ENCODE measurements at places on chromosomes 4 and X.

- no peak for DNase-seq
These were observed 56.5 kb downstream of the BMPR1B start for GRCh38 chr4:94814237-94814636.

GRCh38 chrX:47723689-47724088 lies 64.7 kb upstream of the UXT start:
- DNase-seq = no peak

GRCh38 chr4:78312989-78313753 lies 238.4 kb upstream of the ANXA3 start:
- DNase-seq = no peak

DNA sequence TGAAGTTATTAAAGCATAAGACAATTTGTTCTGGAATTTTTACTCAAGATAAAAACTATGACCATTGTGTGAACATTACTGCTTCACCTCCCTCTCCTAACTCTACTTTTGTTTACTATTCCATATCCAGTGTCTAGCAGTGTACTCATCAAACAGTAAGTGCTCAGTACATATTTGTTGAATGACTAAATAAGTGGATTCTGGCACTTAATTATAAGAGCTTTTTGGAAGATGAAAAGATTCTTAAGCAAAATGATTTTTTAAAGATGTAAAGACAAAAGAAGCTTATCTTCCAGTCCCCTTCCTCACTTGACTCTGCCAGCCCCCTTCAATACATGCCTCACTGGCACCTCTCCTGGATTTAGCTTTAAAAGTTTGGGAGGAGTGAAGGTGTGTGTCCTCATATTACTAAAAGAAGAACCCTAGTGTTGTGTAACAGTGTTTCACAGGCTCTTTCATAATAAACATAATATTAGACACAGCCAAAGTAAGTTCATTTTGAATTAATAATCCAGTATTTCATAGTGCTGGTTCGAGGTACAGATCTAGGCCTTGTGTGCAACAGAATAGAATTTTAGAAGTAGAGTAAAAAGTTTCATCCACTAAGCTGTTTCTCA lies 53.0 kb downstream of the GAB1 start:
- no peak for DNase-seq

DNA sequence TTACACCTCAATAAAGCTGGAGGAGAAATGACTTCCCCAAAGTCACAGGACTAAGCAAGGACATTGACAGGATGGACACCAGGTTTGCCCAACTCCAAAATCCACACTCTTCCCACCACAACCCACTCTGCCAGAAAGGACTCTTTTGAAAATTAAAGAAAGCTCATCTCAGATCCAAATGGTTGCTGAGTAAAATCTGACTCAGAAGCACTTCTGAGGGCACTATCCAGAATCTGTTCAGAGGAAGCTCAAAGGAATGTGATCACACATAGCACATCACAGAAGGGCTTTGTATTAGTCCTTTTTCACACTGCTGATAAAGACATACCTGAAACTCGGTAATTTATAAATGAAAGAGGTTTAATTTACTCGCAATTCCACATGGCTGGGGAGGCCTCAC lies 155.5 kb downstream of the RAB28 start:
- no peak for DNase-seq

- DNase-seq = no peak
These were observed 2.3 kb downstream of the TCEAL5 start for GRCh38 chrX:103274284-103274683.

- no peak for DNase-seq
These were observed 53.2 kb downstream of the MGST2 start for GRCh38 chr4:139718833-139719232.

DNA sequence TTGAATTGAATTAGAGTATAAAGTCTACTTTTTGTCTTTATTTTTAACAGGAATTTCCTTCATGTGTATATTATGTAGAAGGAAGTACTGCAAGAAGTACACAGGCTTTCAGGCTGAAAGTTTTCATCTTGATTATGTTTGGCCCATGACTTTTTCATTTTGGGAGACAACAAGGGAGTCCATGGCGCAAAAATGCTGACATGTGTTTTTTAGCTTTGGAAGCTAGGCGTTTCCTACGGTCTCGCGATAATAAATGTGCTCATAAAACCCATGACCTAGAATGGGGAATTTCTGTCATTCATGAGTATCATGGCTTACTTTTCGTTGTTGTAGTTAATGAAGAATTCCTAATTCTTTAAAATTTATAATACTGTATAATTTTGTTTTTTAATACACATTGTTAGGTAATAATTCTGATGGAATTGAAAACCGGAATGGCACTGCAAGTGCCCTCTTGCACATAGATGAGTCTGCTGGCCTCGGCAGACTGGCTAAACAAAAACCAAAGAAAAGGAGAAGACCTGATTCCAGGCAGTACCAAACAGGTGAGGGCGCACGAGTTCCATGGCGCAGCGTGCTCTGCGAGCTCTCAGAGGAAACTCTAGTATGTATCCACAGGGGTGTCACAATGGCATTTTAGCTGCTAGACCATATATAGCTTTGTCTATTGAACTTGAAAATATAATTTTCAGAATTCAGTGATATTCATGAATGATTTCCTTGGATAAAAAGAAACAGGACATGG lies 59.1 kb downstream of the ZFX start:
- DNase-seq = no peak

DNA sequence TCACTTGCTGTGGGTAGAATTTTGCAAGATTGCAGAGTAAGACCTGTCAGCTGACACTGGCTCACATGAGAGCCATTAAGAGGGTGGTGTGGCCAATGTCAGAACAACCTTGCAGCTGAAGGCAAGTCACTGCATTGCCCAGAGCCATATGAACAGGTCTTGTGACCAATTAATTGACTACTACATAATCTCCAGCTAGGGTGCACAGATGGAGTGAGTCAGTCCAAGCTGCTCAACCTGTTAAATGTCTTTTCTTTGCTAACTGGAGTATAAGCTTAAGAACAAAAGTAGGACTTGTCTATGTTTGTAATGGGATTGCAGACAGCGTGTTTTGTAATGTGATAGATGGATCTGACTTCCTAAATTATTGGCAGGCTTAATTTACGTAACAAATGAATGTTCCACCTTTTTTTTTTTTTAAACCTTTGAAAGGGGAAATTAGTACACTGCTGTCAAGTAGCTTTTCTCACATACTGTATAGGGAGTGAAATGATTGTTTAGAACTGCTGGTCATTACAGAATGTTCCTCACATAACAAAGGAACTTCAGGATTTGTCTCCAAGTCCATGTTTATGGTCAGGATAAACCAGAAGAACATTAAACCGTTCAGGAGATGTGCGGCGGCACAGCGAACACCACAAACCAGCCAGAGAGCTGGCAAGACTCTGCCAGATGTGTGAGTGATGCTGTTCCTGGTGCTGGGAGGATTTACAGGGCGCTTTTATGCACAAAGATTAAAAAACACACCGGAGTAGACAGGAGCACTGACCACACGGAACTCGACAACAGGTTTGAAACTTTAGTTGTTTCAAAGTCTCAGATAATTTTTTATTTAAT lies 37.0 kb downstream of the FNIP2 start:
- DNase-seq = no peak

DNA sequence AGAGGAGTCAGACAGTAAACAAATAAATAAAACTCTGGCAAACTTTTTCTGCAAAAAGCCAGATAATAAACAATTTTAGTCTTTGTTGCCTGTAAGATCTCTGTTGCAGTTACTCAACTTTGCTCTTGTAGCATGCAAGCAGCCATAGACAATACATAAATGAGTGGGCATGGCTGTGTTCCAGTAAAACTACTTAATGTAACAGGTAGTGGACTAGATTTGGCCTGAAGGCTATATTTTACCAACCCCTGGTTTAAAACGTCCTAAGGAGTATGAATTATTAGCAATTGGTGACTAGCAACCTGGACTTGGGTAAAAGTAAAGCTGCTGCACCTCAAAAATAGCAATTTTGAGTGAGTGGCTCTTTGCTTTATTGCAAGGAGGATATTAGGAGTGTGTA lies 30.9 kb downstream of the SLAIN2 start:
- no peak for DNase-seq

- no peak for DNase-seq
These were observed 99.9 kb upstream of the RAPGEF2 start for GRCh38 chr4:159002950-159003349.

DNA sequence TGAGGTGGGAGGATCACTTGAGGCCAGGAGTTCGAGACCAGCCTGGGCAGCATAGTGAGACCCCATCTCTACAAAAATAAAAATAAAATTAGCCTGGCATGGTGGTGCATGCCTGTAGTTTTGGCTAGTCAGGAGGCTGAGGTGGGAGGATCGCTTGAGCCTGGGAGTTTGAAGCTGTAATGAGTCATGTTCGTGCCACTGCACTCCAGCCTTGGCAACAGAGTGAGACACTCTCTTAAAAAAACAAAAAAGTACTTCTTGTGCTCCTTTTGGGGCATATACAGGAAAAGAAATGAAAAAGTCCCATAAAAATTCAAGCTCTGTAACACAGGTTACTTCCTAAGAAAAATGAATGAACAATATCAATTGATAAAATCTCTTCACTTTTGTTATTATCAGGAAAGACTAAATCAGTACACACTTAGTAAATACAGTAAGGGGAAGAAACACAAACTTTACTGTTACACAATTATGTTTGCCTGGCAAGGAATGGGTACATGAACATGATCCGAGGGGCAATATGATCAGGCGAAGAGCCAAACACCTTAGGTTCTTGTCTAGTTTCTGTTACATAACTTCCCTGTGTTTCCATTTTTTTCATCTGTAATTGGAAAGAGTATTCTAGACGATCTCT lies 46.9 kb downstream of the CCDC158 start:
- no peak for DNase-seq

All from AG04449 (cell line).